ENCODE measurements at places on chromosomes 5 and 9.
A peak's percentile ranks its signal among the peaks of the same experiment; 100 is the strongest.

GRCh38 chr9:133904346-133905090 is 87.6 kb downstream of the VAV2 start:
- no peak for DNase-seq

DNA sequence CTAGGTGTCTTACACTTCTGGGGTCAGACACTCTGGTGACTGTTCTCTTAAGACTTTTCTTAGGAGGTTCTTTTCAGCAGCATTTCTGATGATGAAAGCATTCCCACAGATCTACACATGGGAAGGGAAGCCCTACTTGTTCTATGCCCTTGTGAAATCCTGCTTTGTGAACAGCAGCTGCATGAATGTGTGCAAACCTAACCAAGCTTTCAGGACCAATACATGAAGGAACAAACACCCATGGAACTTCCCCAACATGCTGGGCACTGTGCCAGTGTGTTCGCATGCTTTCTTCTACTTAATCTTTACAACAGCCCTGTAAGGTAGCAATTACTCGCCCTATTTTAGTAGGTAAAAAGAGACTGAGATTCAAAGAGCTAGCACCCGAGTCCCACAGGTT is 439.9 kb upstream of the KLF4 start:
- no peak for DNase-seq

DNA sequence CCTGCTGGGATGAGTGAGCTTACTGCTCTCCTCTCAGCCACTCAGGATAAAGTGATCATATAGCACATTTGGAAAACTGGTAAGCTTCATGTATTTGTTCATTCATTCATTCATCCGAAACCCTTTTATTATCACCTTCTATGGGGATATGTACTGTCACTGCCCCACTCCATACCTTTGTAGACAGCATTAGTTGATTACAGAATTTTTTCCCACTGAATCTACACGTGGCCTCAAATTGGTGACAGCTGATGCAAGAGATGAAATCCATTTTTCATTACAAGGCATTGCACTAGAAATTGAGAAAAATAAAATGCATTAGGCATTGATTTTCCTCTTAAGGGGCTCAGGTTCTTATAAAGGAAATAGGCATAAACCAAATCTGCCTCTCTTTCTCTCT is 9.7 kb downstream of the GRIA1 start:
- DNase-seq, result no peak

- DNase-seq, result no peak
Observed at GRCh38 chr5:68245319-68245718, 29.8 kb downstream of the PIK3R1 start.

DNA sequence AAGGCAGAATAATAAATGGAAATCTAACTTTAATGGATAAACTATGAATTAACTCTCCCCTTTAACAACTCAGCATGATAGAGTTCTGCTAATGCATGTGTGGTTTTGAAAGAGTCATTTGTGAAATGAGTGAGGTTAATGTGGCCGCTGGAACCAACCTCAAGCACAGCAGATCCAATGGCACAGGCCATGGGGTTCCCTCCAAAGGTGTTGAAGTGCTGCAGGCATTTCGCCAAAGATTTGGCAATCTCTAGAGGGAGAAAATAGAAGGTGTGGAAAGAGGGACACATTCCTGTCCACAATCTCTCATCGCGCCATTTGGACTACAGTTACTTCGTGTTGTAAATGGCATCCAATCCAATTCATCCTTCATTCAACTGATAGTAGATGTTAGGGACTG is 35.0 kb downstream of the AGXT2 start:
- no peak for DNase-seq

- DNase-seq, result no peak
Observed at GRCh38 chr5:179261301-179262125, 83.7 kb downstream of the ADAMTS2 start.

DNA sequence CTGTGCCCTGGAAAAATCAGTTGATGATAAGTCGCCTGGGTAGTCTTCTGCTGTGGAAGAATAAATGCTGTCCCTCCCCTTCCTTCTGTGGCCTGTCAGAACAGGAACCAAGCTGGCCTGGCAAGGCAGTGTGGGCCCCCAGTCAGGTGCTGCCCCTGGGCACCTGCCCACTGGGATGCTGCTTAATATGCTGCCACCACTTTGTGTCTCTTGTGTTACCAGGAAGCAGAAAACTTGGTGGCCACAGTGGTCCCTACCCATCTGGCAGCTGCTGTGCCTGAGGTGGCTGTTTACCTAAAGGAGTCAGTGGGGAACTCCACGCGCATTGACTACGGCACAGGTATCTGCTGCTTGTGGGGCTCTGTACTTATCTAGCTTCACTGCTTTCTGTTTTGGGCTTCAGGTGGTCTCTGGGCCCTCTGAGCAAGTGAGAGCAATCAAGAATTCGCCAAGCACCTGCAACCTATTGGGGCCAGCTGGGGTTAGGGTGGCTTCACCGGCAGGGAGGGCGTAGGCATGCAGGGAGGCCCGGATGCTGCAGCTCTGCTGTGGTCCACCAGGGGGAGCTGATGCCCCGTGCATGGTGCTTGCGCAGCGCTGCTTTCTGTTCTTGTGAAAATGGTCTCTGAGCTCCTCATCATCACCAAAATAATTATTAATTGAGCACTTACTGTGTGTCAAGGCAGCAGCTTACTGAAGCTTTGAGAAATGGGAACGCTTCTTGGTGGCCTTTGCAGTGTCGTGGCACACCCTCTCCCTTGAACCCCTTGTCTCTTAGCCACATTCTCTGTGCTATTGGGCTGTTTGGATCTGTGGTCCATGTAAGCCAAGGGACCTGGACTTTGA is 20.3 kb downstream of the PTPA start:
- DNase-seq, result no peak

DNA sequence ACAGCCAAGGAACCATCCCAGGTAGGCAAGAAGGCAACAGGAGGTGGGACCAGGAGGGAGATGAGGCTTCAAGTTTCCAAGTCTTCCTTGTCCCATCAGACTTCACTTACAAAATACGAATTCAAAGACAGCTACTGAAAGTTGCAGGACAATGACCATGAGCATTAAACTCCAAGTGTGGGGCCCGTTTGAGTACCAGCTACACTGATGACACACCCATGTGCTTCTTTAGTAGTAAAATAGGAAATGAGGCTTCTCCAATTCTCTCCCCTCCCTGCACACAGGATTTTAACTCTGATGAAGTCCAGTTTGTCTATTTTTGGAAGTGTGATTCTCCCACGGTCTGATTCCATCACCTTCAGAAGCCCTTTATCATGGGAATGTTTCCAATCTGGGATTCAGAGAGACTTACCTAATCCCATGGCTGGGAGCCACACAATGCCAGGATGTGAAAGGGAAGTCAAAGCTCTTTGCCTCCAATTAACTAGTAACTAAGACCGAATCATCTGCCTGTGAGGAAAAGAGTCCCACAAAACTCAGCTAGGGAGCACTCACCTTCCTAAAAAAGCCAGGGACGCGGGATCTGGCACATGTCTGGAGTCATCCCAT is 222.8 kb upstream of the MSX2 start:
- DNase-seq, result no peak

- no peak for DNase-seq
Observed at GRCh38 chr5:83363111-83363885, 108.2 kb upstream of the VCAN start.

DNA sequence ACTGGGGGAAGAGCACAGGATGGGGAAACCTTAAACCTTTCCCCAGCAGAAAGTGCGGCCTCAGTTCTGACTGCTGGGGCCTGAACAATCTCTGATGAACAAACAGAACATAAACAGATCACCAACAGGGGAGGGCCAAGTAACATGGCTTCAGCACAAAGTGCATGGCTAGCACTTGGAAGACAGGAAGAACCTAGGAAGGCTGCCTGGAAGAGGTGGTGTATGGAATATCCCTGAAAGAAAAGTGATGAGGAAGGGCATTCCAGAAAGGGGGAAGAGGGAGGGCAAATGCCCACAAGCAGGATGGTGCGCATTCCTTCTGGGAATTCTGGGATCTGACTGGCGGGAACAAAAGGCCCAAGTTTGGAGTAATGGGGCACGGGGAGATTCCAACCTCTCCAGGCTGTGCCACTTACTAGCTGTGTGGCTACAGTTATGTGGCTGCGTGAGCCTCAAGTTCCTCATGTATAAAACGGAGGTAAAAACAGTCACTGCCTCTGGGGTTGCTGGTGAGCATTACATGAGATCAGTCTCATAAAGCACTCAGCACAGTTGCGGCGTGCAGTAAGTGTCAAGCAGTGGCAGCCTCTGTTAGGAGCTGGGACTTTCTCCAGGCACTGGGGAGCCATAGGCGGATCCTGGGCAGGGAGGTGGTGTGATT is 1.6 kb downstream of the PDGFRB start:
- DNase-seq, result no peak

- no peak for DNase-seq
Observed at GRCh38 chr5:82862711-82863110, 214.5 kb downstream of the TMEM167A start.

DNA sequence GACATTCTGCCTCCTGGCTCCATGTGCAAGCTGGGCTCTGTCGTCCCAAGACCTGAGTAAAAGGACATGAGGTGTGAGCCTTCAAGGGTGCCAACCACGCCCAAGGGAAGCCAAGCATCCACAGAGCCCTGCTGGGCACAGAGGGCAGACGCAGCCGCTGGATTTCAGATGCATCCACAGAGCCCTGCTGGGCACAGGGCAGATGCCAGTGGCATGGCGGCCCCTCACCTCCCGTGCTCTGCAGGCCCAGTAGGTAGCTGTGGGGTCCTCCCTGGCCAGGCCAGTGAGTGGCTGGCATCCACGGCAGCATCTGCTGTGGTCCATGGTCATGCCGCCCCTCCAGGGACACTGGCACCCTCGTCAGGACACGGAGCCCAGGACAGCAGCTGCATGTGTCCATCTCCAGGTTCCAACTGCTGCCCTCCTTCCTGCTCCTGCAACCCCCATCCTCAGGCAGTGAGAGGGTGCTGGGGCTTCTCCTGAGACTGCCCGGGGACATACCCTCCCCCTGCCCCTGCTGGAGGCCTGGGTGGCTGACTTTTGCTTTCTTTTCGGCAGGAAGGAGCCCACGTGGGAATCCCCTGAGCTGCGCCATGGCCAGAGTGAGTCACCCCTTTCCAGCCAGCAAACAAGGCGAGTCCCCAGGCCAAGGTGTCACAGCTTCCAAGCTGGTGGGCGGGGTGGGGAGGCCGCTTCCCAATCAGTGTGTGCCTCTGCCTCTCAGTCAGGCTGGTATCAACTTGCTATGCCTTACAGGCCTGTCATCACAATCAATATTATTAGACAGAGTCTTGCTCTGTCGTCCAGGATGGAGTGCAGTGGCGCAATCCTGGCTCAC is 4.0 kb upstream of the TRAF2 start:
- DNase-seq, result peak; percentile 32

- DNase-seq, result no peak
Observed at GRCh38 chr5:73686912-73687311, 60.9 kb downstream of the ARHGEF28 start.

DNA sequence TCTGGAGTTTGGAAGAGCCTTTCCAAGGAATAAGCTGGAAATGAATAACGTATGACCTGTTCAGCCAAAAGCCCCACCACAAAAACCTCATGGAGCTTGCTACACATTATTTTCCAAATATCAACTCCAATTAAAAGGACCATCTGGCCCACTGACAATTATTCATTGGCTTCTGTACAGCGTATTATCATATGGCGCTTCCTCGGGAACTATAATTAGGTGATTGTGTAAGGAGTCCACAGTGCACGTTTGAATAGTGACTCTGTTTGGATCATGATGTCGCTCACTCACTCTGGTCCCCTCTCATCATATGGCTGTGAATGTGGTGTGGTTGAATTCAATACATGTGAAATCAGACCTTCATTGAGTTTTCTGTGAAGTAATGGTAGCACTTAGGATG is 52.1 kb downstream of the GDNF start:
- no peak for DNase-seq

GRCh38 chr5:173327084-173327947 is 898 bp downstream of the STC2 start:
- no peak for DNase-seq

DNA sequence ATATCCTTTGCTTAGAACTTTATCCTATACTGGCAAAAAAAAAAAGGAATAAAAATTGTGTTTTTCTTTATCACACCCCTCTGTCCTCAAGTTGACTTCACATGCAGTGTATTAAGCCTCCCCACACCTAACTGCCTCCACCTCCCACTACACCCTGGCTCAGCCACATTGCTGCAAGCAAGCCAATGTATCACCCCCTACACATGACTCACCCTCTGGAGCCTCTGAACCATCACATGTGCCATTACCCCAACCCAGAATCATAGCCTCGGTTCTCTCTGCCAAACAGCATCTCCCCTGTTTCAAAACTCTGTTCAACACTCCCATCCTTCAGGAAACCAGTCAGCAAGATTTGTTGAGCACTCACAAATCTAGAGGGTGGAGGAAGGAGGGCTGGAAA is 209.0 kb downstream of the CWC27 start:
- peak; percentile 1 for DNase-seq

- DNase-seq, result no peak
Observed at GRCh38 chr9:90368928-90369327, 273.7 kb downstream of the DIRAS2 start.

DNA sequence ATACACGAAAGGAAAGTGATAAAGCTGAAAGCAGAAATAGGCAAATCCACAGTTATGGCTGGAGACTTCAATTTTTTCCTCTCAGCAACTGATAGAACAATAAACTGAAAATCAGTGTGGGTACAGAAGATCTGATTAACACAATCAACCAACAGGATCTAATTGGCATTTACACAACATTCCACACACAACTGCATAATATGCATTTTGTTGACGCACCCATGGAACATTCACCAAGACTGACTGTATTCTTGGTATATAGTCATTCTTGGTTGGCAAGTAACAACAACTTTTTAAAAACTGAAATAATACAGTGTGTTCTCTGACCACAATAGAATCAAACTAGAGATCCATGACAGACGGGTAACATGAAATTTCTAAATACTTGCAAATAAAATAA is 218.7 kb upstream of the S1PR3 start:
- no peak for DNase-seq

GRCh38 chr5:17277907-17278306 is 60.5 kb downstream of the BASP1 start:
- no peak for DNase-seq

DNA sequence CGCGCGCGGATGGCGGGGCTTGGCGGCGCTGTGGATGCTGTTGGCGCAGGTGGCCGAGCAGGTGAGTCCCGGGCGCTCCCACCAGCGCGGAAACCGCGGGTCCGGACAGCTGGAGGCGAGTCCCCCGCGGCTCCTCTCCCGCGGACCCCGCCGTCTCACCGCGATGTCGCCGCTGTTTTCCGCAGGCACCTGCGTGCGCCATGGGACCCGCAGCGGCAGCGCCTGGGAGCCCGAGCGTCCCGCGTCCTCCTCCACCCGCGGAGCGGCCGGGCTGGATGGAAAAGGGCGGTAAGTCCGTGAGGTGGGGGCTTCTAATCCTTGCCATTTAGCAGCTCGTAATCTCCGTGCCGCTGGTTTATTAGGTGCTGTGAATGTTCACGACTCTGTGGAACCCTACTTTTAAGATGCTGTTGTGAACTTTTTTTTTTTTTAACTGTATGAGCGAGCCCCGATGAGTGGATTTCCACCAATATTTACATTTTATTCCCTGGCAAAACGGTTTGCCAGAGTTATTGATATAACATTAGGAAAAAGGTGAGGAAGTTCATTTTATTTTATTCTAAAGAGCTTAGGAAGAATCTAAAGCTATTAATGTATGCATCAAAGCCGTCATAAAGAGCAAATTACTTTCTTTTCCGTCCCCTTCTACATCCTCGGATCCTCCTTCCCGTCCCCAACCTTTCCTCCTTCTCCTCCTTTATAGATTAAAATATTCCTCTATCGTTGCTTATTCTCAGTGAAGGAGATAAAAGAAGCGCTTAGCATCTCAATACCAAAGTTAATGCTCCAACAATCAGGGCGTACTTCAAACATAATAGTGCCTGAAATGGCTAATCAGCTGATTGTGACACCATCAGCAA is 579 bp downstream of the ADAMTS16 start:
- no peak for DNase-seq
